Chondrocyte (in vitro differentiated cells): ENCODE measurements at places on chromosomes 3 and 15. TPM values are rescaled to one million over a fixed set of nuclear protein-coding genes. Genes with fewer than 3 reads are reported as not detected.
A peak's percentile ranks its signal among the peaks of the same experiment; 100 is the strongest.

DUOX1 gene
- total RNA-seq: 0.21 TPM in 1 of 3 replicates, not detected in the others

GOLGA6D gene
- 0.15 TPM in 1 of 3 replicates, not detected in the others for total RNA-seq

DNA sequence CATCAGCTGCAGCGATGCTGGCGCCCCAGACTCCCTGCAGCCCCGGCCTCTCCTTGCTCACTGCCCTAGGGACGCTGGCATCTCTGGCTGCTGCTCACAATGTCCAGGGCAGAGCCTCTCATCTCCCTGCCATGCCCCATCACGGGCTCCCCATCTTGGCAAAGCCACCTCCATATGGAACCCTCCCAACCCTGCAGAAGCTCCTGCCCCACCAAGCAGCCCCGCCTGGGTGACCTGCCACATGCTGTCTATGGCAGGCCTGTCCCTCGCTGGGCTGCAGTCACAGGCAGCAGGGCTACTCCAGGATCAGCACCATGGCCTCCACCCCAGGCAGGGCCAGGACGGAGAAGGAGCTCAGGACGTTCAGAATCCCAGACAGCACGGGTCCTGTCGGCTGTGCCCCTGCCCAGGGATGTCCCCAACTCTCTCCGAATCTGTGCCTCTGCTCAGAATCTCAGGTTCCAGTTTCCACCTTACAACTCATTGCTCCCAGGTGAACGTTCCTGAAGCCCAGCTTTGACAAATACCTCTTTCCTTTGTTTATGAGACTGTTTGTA lies 58.4 kb downstream of the PLXNA1 start:
- DNase-seq: no peak

DNA sequence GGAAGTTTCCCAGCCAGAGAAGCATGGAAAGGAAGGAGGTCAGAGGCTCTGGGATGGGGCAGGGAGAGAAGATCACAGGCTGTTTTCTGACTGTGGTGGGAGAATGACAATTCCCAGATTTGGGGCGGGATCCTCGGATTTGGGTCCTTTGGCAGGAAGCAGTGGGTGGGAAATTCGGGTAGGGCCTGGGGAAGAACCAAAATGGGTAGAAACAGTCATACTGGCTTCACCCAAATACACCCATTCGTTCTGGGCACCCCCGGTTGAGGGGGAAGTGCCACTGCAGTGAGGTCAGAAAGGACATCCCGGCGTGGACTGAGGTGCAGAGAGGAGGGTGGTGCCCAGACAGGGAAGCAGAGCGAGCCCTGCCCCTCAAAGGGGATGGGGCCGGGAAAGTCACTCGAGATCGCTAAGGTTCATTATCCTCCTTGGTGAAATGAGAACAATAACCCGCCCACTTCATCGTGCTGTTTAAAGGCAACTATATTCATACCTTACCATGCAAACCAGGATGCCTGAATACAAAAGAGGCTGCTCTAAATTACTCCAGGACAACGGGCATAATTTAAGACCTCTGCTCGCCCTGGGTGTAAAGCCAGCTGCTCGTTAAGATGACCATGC lies 28.8 kb downstream of the TNK2 start:
- DNase-seq: no peak

DNA sequence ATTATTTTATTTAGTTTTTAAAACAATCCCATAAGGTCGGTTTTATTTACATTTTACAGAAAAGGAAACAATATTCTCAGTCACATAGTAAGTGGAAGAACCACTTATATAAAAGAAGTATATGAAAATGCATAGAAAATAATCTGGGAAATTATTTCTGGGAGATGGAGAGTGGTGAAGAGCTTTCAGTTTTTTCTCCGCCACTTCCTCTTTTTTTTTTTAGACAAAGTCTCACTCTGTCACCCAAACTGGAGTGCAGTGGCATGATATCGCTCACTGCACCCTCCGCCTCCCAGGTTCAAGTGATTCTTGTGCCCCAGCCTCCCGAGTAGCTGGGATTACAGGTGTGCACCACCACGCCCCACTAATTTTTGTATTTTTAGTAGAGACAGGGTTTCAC lies 21.2 kb downstream of the RAD51 start:
- no peak for DNase-seq

DNA sequence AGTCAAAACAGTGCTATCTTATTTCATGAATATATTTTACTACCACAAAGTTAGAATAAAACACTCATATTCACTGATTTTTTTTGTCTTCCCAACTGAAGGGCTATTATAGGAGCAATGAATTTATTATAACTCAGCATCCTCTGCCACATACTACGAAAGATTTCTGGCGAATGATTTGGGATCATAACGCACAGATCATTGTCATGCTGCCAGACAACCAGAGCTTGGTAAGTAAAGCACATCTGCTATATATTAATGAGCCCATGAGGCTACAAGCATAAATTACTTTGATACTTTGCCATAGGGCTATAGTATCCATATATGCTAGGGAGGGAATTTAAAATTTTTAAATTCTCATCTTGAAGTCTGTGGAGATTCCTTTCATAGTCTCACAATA lies 95.9 kb downstream of the FEZF2 start:
- DNase-seq: no peak

DNA sequence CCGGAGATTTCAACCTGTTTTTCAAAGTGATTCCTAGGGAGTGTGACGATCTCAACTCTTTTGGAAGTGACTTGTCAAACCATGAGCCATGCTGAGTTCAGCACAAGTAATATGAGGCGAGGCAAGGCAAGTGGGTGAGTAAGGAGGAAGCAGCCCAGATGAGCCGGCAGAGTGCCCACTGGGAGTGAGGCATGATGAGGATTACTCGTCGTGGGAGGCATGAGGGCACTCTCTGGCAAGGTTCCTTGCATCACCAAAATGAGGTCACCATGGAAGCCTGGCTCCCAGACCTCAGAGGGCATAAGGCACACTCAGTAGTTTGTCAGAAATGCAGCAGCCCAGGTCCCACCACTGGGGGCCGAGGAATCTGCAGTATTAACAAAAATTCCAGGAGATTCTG lies 636.1 kb downstream of the MAGI1 start:
- peak; percentile 51 for DNase-seq

DNA sequence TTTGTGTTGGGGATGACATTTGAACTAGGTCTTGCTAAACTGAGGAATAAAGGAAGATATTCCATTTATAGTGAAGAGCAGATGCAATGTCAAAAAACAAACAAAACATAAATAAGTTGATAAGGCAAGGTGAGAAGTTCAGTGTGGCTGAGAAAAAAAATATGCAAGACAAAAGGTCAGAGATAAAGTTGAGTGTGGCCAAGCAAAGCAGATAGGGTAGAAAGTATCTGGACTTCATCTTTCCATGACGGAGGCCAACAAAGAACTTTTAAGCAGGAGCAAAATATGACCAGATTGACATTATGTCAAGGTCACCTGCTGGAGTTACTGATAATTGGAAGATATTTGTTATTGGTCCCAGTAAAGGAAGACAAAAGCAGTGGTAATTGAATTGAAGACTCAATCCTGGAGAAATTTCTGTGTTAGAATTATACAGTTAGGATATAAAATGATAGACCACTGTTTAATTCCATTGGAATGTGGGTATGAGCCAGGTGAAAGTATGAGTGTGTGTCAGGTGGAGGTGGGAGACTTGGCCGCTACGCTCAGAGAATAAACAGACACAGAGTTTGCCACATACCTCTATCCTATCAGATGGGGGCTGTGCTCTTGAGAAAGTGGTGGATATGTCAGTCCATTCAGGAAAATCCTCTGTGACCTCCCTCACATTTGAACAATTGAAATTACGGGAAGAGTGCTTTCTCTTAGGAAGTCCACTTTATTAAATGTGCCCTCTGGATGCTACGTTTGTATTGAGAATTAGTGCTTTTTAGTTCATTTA lies 28.1 kb downstream of the ADIPOQ start:
- no peak for DNase-seq

DNA sequence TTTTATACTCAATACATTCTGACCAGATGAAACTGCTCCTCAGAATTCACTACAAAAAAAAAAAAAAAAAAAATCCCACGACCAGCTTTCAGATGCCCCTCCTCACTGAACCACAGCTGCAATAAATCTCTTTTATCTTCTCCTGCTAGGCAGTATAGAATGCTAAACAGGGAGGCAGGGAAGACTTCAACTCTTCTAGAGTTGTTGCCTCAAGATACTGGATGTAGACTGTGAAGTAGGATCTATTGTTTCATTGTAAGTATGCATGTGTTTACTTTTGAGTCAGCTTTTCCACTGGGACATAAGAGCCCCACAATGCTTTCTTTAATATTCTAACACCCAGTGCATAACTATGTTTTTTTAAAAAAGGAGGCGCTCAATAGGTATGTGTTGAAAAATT lies 401.4 kb downstream of the TBL1XR1 start:
- no peak for DNase-seq

DNA sequence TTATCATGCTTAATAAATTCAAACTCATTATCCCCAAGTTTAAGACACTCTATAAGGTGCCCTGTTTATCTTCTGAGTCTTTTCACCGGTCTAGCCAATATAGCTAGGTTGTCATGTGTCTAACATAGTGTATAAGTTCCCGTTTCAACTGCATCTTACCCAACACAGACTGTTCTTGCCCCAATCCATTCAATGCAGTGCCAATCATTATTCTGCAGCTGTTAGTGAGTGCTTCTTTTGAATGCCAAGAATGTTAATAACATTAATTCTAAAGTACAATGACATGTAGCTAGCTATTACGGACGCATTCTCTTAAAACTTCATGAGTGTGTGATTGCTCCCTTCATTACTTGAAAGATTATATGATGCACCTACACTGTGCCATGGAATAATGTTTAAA lies 646.4 kb upstream of the NR2F2 start:
- DNase-seq: no peak

DNA sequence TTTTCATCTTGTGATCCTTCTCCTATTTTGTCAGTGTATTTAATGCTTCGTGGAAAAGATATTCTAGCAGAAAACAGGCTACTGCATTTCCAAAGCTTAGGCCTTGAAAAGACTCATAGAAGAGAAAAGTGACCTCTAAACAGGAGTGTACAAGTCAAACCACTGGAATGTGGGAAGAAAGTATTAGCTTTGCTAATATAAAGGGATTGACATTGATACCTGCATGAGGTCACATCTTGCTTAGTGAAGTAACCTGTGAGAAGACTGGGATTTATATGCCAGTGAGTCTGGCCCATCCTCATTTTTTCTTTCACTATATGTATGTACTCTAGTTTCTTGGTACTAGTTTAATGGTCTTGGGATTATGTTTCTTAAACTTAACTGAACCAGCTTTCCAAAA lies 132.9 kb upstream of the TMC3 start:
- DNase-seq: no peak

DNA sequence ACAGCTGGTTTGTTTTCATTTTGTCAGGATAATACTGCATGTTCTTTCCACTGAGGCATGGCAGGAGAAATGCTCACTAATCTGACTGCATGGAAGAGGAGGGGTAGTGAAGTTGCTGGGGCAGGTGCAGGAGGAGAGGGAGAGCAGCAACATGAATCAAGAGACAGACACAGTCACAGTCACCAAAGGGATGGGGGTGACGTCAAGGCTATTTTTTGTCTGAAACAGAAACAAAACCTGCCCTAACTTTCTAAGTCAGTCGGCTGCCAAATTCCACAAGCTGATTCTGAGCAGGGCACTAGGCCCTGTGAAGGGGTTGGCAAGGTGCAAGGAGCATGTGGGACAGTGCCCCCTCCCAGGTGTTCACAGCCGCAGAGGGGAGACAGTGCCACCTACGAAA lies 186.6 kb upstream of the NSMCE3 start:
- DNase-seq: no peak

- DNase-seq: no peak
Observed at GRCh38 chr3:11602886-11603527, 40.7 kb downstream of the VGLL4 start.

- DNase-seq: no peak
Observed at GRCh38 chr15:100722551-100723314, 120.3 kb downstream of the ASB7 start.

DNA sequence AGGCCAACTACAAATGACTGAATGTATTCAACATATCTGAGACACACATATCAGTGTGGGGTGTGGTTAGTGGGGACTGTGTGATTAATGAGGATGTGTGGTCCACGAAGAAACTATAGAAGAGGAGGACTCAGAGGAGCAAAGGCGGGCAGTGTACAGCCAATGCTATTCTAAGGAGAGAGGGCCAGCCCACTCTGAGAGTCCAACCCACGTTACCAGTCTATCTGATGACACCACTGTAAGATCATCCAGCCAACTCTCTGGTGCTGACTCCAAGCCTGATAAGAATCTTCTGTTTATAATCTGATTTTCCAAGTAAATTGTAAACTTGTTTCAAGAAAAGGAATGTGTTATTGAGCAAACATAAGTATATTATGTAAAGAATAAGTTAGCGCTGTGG lies 47.2 kb downstream of the MCF2L2 start:
- no peak for DNase-seq

GRCh38 chr3:37147666-37148065 lies 26.7 kb downstream of the LRRFIP2 start:
- DNase-seq: no peak

GRCh38 chr3:151838574-151839312 lies 24.8 kb downstream of the AADAC start:
- DNase-seq: no peak

DNA sequence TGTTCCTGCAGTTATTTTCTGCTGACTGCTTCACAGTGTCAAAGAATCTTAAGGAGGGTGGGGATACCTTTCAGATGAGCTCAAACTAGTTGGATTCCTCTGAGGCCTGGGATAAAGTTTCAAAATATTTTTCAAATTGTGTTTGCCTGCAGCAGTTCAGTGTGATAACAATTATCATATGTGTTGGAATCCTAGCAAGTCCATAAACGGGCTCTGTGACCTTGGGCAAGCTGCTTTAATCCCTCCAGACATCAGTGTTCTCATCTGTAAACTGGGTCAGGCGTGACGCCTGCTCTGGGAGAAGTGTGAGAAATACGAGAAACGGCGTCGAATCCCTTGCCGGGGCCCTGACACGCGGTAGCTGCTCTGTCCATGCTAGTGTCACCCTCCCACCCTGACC lies 153.5 kb downstream of the UACA start:
- DNase-seq: no peak

DNA sequence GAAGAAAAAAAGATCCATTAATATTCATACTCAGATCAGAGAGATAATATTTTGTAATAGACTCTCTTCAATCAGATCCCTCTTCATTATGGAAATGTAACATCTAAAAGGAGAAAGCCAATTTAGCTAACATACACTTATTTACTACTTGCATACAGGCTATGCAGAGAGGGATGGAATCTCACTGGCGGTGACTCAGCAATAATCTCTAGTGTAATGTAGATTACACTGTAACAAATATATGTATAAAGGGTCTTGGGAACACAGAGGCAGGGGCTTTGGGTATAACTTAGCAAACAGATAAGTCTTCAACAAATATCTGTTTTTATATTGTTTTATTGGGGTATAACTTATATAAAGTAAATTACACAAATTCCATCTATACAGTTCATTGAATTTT lies 69.6 kb downstream of the CGNL1 start:
- DNase-seq: no peak

- no peak for DNase-seq
Observed at GRCh38 chr15:89971592-89971997, 29.5 kb upstream of the ZNF710 start.

DNA sequence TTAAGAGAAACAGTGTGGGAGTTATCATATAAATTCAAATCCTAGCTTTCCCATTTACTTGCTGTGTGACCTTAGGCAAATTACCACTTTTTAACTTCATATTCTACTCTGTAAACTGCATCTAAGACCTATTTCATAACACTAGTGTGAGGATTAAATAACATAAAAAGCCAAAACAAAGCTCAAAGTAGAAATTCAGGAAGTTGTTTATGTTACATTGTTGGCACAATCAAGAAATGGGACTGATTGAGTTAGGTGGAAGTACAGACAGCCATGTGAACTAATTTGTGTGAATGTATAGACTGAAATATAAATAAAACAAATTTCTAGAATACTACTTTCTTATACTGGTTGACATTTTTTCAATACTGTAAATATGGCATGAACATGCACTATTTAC lies 131.7 kb downstream of the STAG1 start:
- DNase-seq: no peak
